ENCODE measurements at places on chromosomes 5 and 9. TPM values are rescaled to one million over a fixed set of nuclear protein-coding genes. Genes with fewer than 3 reads are reported as not detected.

The GPR151 gene
- not detected for total RNA-seq

The COL23A1 gene
- total RNA-seq, result not detected

The EQTN gene
- not detected for total RNA-seq

The LCN15 gene
- total RNA-seq, result not detected

The OR2S2 gene
- not detected for total RNA-seq

The INSL6 gene
- total RNA-seq, result not detected

The SLC46A2 gene
- not detected for total RNA-seq

The ZCCHC10 gene
- total RNA-seq, result 12.0 TPM

The NAIP gene
- 5.8 TPM for total RNA-seq

The PCDHGA3 gene
- total RNA-seq, result 2.9 TPM

The TSSK1B gene
- 0.13 TPM for total RNA-seq

The PKD2L2 gene
- total RNA-seq, result not detected

The GPR21 gene
- 0.87 TPM for total RNA-seq

The LIX1 gene
- not detected for total RNA-seq

The ANKRD34B gene
- total RNA-seq, result not detected

The IRX2 gene
- total RNA-seq, result 0.62 TPM

The PCDHB12 gene
- total RNA-seq, result 0.25 TPM

The CD72 gene
- total RNA-seq, result 1.1 TPM

The SOX30 gene
- total RNA-seq, result not detected

The GPR150 gene
- total RNA-seq, result 0.13 TPM

The BARX1 gene
- not detected for total RNA-seq

The STARD4 gene
- 36.2 TPM for total RNA-seq

The SPRY4 gene
- 16.5 TPM for total RNA-seq

The CDH18 gene
- 0.12 TPM for total RNA-seq

The FAM151B gene
- 9.8 TPM for total RNA-seq

The BTNL9 gene
- total RNA-seq, result not detected

The CBY3 gene
- not detected for total RNA-seq
